ENCODE measurements at places on chromosomes 4 and X.

DNA sequence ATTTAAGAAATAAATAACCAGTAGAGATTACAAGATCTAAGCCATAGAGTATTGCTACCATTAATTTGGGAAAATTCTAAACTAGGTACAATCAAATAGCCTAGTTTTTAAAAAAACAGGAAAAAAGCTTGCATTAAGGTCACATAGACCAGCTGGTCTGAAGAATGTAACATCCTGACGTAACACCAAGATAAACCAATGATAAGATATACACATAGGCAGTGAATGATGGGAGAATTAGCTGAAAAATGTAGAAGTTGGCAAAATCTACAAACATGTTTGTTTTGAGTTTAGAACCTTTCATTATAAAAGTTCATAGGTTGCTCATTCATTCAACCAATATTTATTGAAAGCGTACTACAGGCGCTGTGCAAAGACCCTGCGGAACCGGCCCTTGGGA is 120.0 kb downstream of the SH3RF1 start:
- DNase-seq: no peak

- no peak for DNase-seq
These were observed 1.4 kb upstream of the UGT2B4 start for GRCh38 chr4:69497076-69497475.

DNA sequence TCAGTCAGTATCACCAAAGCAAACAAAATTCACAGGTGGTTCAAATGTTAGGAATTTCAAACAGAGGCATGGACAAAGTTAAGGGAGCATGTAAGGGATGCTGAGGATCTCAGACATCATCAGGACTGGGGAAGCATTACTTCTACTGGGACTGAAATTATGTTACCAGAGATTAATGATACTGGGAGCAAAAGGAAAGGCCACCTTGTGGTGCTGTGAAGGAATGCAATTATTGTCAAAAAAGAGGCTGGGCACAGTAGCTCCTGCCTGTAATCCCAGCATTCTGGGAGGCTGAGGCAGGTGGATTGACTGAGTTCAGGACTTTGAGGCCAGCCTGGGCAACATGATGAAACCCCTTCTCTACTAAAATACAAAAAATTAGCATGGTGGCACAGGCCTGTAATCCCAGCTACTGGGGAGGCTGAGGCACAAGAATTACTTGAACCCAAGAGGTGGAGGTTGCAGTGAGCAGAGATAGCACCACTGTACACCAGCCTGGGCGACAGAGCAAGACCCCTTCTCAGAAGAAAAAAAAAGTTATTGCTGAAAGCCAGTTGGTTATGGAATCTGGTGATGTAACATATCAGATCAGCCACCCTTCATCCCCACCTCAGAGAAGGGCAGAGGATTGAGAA is 954.3 kb downstream of the PCDH7 start:
- DNase-seq: peak; percentile 16

DNA sequence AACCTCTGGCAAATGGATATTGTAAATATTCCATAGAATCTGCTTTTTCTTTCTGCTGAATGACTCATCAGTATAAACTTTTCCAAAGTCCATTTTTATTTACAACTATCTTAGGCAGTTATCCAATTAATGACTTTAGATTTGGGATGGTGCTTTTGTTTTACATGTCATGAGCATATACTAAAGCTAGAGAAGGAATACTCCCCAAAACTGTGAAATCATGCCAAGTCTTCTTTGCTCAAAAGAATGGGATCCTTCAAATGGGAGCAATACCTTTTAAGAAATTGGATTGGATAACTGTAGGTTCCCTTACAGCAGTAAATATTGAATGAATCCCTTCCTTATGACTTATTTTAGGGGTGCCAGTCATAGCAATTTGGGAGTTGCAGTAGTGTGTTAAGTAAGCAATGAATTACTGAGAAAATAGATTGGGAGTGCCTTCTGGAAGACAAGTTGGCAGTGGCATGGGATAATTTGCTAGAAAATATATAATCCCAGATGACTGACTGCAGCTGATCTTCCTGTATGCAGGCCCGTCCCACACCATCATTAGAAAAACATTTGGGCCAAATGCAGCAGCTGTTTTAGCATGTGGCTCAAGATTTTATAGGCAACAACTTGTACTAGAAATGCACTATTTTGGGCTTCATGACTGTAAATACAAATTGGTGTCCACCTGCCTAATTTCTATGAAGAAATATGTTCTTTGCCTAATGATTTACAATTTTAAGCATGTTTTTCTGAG is 2.8 kb downstream of the TMPRSS11D start:
- no peak for DNase-seq

DNA sequence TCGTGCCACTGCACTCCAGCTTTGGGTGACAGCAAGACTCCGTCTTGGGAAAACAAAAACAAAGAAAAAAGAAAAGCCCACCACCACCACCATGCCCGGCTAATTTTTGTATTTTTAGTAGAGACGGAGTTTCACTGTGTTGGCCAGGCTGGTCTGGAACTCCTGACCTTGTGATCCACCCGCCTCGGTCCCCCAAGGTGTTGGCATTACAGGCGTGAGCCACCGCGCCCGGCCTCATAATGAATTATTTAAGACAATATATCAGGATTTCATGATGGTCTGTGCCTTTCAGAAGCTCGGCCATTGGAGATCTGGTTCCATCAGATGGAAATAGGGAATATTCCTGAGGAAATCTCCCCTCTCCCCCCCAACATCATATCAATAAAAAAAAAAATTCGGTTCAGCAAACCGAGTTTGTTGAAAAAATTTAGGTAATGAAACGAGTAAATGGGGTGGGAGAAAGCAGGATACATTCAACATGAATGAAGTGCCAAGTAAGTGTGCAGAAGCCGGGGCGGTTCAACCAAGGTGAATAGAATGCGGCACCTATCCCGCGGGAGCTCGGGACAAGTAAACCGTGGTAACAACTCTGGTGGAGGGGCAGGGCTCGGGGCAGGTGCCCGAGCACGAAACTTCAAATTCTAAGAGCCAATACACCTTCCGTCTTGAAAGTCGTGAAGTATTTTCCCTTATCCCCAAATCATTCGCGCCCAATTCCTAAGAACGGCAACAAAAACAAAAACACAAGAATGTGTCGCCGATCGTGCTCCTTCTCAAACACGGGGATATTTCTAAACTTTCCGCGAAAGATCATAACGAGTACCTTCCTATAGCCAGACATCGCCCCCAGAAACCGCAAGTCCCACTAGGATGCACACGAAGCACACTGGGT is 773 bp upstream of the TXLNG start:
- DNase-seq: no peak

- no peak for DNase-seq
These were observed 91.1 kb upstream of the KIT start for GRCh38 chr4:54566608-54567007.

DNA sequence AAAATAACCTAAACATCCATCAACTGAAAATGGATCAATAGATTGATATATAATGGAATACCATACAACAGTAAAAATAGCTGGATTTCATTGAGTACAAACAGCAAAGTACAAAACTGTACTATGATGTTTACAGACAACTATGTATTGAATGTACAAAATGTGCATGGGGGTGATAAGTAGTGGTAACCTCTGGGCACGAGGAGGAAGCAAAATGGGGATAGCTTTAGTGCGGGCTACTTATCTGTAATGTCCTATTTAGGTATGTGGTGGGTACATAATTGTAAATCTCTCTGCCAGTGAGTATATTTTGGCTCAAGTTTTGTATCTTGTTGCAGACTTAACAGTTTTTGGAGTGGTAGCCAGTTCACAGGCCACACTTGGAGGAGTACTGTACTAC is 123.6 kb downstream of the STAG2 start:
- no peak for DNase-seq

- peak; percentile 17 for DNase-seq
These were observed 201.3 kb upstream of the GNPDA2 start for GRCh38 chr4:44927399-44928380.

DNA sequence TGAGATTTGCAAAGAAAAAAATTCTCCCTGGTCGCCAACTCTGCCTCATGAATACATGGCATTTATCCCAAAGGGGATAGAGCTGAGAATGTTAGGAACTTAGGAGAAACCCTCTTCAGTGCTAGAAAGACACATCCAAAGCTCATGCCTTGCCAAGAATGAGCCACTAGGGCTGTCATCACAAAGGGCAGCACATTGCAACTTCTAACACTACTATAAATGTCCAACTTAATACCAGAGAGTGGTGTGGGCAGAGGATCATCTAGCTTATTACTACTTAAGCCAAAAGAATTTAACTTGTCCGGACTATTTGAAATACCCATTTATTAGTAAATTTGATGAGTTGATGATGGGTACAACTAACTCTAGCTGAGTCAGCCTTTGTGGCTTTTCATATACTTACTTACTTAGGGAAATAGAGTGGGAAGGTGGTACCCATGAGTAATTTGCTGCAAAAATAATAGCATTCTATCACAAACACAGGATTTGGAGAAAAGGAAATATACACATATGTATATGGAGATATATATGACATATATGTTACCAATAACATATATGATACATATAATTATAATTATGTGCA is 66.3 kb upstream of the GAB1 start:
- no peak for DNase-seq

- no peak for DNase-seq
These were observed 7.1 kb downstream of the TBX22 start for GRCh38 chrX:80021621-80022020.

DNA sequence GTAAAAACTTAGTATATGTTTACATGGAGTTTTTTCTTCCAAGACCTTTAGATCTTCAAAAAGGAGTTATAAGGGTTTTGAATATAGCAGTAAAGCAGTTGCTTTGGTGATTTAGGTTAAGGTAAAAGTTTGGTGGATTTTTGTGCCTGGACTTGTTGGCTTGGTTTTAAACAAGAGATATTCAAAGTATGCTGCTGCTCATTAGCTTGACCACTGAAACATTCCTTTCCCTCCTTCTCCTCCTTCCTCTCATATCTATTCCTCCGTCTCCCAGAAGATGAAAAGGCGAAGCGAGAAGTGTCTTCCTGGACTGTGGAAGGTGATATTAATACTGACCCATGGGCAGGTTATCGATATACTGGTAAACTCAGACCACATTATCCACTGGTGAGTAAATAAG is 38.4 kb downstream of the METAP1 start:
- no peak for DNase-seq

DNA sequence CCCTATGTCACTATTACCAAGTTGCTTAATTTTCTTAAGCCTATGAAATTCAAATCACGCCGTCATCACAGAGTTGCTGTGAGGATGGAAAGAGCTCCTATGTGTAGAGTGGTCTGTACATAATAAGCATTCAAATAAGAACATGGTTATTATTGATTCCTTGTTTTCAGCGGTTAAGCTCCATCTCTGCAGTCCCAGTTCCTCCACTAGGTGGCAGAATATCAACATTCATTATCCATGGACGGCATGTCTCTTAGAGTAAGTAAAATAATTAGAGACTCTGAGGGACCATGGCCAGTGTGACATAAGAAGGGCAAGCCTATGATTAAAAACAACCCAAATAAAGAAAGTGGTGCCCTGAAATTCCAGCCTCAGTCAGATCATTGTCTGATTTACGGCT is 132.5 kb upstream of the NHS start:
- DNase-seq: peak; percentile 23

DNA sequence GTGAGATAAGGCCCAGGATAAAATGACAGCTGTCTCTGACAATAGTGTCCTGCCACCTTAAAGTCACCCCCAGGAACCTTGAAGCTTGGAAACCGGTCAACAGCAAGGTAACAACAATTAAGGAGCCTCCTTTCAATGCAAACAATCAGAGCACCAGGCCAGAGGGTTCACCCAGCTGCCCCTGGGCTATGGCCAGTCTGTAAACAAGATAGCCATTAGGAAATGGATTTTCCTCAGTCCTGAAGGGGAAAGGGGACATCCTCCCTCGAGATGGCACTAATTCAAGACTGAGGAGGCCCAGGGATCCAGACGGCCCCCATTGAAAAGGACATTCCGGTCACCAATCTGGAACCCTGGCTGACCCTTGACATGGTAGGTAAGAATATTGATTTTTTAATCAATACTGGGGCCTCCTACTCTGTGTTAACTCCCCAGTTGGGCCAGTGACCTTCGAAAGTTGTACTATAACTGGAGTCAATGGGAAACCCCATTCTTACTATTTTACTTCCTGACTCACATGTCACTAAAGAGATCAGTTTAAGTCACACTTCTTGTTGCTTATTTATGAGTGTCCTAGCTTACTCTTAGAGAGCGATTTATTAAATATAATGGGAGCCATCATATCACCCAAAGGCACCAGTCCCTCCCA is 61.7 kb upstream of the CT45A1 start:
- DNase-seq: no peak

DNA sequence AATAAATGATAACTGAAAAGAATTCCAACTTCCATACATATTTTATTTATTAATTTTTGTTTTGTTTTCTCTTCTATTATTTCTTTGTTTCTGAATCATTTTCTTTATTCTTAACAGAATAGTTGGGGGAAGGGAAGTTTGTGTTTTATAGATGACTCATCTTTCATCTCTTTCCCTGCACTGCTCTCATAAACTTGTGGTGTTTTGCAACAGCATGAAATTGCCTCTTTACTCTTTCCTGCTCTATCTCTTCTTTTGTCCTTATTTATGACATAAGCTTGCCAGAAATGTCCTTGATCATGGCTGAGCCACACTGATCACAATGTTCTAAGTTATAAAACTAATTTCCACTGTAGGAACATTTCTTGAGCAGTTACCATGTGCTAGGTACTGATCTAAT is 22.3 kb downstream of the QRFPR start:
- DNase-seq: peak; percentile 34

GRCh38 chrX:1164322-1165288 is 47.8 kb downstream of the CRLF2 start:
- DNase-seq: no peak

GRCh38 chrX:123361371-123361770 is 177.3 kb downstream of the GRIA3 start:
- no peak for DNase-seq

DNA sequence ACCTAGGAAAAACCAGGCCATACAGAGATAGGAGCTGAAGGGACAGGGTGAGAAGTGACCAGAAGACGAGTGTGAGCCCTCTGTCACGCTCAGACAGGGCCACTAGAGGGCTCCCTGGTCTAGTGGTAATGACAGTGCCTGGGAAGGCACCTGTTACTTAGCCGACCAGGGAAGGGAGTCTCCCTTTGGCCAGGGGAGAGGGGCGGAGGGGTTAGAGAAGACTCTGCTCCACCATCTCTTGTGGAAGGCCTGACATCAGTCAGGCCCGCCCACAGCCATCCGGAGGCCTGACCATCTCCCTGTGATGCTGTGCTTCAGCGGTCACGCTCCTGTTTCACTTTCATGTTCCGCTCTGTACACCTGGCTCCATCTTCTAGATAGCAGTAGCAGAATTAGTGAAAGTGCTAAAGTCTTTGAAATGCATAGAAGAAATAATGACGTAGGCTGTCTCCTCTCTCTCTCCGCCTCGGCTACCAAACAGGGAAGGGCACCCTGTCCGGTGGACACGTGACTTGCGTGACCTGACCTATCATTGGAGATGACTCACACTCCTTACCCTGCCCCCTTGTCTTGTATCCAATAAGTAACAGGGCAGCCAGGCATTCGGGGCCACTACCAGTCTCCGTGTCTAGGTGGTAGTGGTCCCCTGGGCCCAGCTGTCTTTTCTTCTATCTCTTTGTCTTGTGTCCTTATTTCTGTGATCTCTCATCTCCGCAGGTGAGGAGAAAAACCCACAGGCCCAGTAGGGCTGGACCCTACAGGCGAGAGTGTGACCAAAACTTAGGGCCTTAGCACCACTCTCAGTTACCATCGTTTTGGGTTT is 26.7 kb downstream of the HTT-AS start:
- no peak for DNase-seq

- DNase-seq: no peak
These were observed 352.3 kb downstream of the PDGFC start for GRCh38 chr4:156619154-156619934.

All from RWPE1 (cell line).